ENCODE measurements at places on chromosomes 13 and 19. TPM values are rescaled to one million over a fixed set of nuclear protein-coding genes. Genes with fewer than 3 reads are reported as not detected.

GRCh38 chr13:91303031-91303430 lies 44.5 kb upstream of the MIR17HG start:
- no peak for DNase-seq

- DNase-seq, result no peak
Observed at GRCh38 chr19:17406887-17407196, 1.4 kb upstream of the BST2 start.

GRCh38 chr19:42380155-42380554 lies 9.9 kb downstream of the CNFN start:
- no peak for DNase-seq

ZNF681 gene
- 0.43 TPM for polyA plus RNA-seq

IRGQ gene
- polyA plus RNA-seq, result 9.4 TPM

GJB2 gene
- 0.20 TPM for polyA plus RNA-seq

Measured in right cardiac atrium (tissue), 5 donors.